Fibroblast of skin of back (primary cell): ENCODE measurements at places on chromosomes 1 and 21.
A peak's percentile ranks its signal among the peaks of the same experiment; 100 is the strongest.

GRCh38 chr1:27031235-27032118, 18.8 kb upstream of the TENT5B start:
- peak; percentile 90 for DNase-seq

GRCh38 chr21:39555911-39556590, 56.7 kb upstream of the B3GALT5 start:
- DNase-seq = no peak

- DNase-seq = no peak
Measured at GRCh38 chr1:111505641-111506119, 2.2 kb upstream of the ADORA3 start.

GRCh38 chr1:12144969-12145368, 21.8 kb upstream of the TNFRSF1B start:
- DNase-seq = no peak

DNA sequence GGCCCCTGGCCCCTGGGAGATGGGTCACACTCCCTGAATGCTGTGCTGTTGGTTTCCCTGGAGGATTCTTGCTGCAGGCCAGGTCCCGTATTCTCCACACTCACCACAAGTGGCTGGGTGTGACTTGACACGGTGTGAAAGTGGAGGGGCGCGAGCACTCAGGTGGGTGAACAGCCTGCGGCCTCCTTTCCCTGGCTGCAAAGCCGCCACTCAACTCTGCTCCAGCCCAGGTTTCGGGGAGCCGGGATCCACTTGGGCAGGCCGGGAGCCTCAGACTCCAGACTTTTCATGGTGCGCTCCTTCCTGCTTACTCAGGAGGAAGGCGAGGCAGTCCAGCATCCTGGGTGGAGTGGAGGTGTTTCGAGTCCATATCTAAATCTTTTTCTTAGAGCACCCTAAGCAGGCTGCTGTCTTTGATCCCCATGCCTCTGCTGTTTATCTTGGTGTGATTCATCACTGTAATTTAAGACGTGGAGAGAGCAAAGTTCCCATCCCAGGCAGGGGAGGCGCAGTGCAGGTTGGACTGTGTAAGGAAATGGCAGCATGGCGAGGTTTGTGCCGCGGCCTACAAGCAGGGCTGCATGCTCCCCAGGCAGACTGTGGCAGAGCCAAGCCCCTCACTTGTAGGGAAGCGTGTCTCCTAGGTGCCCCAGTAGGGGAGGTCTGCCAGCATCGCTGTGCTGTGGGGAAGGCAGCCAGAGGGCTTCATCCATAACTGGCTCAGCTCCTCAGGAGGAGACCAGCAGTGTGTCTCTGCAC, 29.6 kb downstream of the VANGL1 start:
- peak; percentile 17 for DNase-seq

GRCh38 chr1:165116732-165117131, 239.8 kb downstream of the LMX1A start:
- DNase-seq = peak; percentile 81

DNA sequence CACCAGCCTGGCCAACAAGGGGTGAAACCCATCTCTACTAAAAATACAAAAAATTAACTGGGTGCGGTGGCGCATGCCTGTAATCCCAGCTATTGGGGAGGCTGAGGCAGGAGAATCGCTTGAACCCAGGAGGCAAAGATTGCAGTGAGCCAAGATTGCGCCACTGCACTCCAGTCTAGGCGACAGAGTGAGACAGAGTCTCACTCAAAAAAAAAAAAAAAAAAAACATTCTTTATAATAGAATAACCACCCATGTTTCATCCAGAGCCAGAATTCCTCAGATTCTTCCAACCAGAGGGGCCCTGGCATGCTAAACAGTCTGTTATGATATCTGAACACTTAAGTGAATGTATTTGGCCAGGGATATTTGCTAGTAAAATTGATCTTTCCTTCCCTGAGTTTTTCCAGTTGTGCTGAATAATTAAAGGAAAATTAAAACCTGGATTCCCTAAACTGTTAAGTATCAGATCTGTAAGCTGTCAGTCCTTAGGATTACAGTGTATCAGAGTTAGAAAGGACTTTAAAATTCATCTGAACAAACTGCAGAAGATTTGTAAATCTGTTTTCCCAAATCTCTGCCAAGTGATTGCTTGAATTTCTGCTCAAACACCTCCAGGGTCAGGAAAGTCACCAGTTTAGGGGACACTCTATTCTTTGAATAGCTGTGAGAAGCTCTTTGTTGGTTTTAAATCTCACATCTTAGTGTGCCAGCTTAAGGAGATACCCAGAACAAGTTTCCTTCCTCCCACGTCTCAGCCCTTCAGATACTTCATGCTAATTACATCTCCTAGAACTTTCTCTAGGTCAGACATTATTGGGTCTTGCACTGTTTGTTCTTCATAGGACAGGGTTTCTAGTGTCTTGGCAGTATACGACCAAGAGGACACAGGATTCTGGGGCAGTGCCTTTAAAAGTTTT, 84.6 kb upstream of the BMP8A start:
- peak; percentile 91 for DNase-seq

- no peak for DNase-seq
Measured at GRCh38 chr1:202806845-202807450, 1.3 kb downstream of the KDM5B start.

- no peak for DNase-seq
Measured at GRCh38 chr1:214634267-214634666, 31.3 kb downstream of the CENPF start.
